GM12892 (cell line): ENCODE measurements at places on chromosomes 11 and 22.

- peak; percentile 60 for DNase-seq
Measured at GRCh38 chr22:30920407-30920806, 48.2 kb downstream of the MORC2 start.

- no peak for DNase-seq
Measured at GRCh38 chr11:118290923-118291322, 13.6 kb upstream of the CD3E start.

DNA sequence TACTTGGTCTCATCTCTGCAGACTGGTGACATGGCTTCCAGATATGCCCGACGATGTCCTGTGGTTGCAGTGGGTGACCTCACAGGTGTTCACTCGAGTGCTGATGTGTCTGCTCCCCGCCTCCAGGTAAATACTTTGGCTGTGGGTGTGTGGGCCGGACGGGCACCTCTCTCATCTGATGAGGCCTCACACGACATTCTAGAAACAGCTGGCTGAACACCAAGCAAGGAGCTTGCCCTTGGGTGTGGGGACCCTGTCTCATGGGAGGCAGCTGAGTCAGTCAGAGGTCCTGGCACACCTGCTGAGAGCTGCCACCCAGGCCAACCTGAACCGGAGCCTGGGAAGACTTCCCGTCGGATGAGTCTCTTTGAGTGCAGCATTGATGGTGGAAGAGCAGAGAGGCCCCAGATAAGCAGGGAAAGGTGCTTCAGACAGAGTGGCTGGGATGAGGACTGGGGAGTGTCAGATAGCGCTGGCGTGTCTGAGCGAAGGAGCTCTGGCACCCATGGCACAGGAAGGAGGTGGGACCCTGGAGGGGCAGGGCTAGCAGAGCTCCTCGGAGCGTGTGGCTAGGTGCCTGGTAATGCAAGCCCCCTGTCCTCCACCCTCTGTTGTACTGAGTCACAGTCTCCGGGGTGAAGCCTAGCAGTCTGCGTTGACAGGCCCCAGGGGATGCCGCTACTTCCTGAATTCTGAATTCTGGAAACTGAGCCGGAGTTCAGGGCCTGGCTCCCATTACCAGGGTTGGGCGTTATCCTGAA, 10.4 kb upstream of the SAMM50 start:
- no peak for DNase-seq

DNA sequence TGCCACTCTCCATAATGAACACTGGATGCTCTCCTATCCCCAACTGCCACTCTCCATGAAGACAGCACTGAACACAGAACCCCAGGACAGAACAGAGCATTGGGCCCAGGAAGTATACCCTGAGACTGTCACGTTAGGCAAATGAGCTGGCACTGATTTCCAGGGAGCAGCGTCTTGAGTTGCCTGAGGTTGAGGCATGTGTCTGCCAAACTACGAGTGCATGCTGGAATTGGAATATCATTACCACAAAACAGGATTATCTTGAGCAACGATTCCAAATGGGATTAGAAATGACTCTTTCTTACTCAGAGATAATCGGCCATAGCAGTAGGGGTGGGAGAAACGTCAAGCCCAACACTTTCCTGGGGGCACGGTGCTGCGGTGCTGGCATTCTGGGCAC, 39.9 kb downstream of the CLPB start:
- no peak for DNase-seq

GRCh38 chr22:24789516-24789915, 15.0 kb upstream of the PIWIL3 start:
- no peak for DNase-seq

DNA sequence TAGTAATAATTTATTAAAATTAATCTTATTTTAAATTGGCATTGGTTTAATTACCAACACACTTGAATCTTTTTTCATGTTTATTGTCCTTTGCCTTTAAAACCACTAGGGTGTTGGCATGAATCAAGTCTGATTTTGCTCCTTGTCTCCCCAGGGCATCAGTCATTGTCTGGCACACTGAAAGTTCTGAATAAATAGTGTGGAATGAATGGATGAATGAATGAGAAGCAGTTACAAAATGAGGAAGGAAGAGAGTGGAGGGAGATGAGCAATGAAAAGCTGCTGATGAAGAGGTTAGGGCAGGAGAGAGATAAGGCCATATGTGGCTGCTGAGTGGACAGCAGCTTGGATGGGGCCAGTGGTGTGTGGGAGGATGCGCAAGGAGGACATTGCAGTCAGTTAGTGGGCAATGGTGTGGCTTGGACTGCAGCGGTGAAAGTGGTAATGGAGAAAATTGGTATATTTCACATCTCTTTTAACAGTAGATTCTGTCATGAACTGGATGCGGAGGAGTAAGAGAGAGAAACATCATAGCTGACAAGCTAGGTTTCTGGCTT, 132.0 kb downstream of the SPON1 start:
- no peak for DNase-seq

DNA sequence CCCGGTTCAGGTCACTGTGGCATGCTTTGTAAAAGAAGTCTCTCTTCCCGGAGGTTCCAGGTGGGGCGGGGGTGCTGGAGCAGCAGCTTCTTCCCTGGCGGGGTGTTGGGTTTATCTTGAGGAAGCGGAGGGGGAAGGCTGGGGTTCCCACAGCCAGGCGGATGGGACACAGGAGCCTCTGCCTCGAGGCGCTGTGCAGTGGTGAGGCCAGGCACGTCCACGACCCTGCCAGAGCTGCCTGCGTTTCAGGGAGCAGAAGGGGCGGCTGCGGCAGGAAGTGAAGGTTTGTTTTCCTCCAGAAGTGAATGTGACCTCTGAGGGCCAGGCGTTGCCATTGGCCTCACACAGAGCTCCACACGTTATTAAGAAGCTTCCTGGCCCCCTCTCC, 20.1 kb upstream of the ADORA2A start:
- no peak for DNase-seq

DNA sequence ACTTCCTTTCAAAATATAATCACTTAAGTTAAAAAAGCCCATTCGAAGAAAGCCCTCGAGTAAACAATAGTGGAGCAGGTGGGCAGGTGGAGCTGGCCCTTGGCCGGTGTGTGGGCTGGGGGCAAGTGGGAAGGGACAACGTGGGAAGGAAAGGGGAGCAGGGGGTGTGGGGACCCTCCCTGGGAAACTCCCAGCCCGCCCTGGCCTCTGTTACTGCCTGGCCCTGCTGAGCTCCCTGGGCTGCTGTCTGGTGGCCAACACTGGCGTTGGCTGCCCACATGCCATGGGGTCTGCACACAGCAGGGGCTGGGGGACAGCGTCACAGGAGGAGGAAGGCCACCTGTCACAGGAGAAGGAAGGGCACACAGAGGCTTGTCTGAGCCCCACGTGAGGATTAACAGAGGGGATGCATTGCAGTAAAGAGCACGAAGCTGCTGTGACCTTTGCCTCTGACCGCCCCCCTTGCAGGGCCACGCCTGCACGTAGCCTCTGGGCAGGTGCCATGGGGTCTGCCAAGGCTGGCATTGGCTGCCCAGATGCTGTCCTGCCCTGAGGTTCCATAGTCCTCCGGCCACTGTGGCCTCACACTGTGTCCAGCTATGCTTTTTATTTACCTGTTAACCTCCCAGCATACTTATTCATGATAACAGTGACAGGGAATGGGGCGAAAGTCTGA, 36.2 kb upstream of the CCDC188 start:
- no peak for DNase-seq

DNA sequence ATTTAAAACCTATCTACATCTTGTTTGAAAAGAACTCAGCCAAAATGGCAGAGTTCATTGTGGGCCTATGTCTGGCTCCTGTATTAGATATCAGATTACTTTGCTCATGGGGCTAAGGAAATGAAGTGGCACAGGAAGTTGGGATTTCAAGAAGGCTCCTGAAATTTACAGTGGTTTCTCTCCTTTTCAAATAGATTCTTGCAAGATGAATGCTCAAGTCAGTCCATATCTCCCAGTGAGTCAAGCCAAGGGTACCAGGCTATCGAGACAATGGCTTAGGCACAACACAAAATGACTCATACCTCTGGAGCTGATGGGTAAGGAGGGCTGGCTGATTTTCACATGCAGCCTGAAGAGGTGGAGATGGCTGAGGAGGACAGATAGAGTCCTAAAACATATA, 24.1 kb upstream of the APOA1 start:
- no peak for DNase-seq

DNA sequence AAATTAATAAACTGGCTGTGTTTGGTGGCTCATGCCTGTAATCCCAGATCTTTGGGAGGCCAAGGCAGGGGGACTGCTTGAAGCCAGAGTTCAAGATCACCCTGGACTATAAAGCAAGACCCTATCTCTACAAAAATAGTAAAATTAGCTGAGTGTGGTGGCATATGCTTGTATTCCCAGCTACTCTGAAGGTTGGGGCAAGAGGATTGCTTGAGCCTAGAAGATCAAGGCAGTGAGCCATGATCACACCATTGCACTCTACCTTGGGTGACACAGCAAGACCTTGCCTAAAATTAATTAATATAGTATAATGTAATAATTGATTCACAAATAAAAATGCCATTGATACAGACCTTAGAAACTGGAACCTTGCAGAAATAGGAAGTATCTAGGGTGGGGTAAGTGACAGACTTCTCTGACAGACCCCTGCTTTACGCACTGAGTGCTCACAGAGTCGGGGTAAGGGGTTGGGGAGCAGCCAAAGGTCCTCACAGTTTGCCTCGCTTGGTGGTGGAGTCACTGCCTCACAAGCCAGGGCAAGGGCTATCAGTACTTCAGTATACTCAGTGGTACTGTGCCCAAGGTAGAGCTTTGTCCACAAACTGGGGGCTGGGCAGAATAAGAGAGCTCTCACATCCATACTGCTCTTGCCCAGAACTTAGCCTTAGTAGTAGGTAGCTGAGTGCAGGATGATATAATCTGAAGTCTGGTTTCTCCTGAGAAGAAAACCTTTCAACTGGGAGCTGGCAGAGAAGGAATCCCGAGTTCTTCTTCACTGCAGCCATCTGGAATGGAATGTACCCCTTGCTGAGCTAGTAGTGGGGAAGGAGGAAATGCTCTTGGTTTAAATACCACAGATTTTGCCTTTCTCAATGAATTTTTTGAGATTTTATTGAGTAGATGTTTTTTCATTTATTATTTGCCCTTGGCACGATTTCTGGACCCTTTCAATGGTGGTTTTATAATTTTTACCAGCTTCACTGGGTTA, 65.5 kb downstream of the EMSY start:
- DNase-seq: no peak

GRCh38 chr11:110991661-110992355, 253.7 kb upstream of the POU2AF2 start:
- DNase-seq: no peak

DNA sequence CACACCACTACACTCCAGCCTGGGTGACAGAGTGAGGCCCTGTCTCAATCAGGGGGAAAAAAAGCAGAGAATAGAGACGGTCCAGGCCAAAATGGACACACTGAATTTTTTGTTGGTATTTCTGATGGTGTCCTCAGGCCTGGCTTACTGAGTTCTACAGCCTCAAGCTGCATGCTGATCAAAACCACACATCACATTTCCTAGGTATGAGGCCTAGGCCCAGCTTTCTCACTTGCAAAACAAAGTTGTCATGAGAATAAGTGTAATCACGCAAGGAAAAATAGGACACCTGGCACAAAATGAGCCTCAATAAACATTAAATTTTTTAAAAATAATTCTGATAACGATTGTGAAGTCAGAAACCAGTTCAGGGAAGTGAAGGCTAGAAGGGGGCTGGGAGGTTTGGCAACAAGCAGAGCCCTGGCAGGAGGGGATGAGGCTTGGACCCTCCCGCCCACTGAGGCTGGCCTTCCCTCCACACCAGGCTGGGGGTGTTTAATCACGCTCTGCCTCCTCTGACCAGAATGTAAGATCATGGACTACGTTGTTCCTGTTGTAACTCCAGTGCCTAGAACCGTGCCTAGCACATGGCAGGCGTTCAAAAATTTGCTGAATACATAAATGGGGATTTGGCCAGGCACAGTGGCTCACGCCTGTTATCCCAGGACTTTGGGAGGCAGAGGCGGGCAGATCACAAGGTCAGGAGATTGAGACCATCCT, 18.1 kb downstream of the PACSIN2 start:
- DNase-seq: no peak

DNA sequence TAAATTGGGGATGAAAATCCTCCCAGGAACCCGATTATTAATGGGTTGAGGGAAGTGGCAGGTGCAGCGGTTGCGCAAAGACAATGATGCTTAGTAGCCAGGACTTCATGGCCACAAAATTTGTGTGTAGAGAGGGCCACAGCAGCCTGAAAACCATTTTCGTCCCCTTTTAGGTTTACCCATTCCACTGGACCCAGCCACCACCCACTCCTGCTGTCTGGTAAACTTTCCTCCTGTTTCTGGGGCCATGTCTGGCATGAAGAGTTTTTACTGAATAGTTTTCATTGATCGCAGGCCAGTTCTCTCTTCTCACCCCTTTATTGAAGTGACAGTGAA, 69.5 kb upstream of the SYT13 start:
- no peak for DNase-seq

DNA sequence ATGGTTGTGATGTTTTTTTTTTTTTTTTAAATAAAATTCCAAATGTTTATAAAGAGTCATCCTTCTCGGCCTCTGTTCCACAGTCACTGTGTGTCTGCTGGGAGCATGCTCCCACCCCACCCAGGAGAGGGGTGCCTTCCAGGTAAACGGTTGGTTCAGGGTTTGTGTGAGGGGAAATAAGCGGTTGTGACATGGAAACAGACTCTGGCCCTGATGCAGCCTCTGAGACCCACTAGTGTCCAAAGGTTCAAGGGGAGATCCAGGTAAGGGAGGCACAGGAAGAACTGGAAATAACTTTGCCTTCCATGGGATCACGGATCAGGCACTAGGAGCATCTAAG, 6.0 kb upstream of the GAS2L1 start:
- no peak for DNase-seq

GRCh38 chr11:102564110-102564509, 33.6 kb upstream of the MMP7 start:
- DNase-seq: no peak

GRCh38 chr11:105911454-105911853, 110.6 kb downstream of the MSANTD4 start:
- DNase-seq: no peak

DNA sequence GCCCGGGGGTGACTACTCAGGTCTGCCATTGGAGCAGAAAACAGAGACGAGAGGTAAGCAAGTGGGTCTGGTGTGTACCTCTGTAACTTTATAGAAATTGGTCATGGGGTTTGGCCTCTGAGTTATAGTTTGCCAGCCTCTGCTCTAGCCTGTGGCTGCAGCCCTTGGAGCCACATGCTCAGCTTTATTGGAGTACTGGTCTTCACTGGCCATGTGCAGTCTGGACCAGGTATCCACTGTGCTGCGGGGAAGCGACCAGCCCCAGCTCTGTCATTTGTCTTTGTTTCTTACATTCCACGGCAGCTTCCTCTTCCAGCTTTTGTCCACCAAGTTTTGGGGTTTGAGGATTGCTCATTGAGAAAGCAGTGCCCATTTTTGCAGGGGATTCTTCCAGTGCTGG, 453.4 kb downstream of the TBC1D22A start:
- no peak for DNase-seq

GRCh38 chr11:86753459-86753858, 46.9 kb upstream of the PRSS23 start:
- DNase-seq: no peak

- no peak for DNase-seq
Measured at GRCh38 chr22:25883482-25884033, 141.6 kb downstream of the MYO18B start.

- DNase-seq: no peak
Measured at GRCh38 chr22:44396021-44396726, 83.4 kb upstream of the SHISAL1 start.
